Activated CD8-positive, alpha-beta memory T cell treated with anti-CD3 and anti-CD28 coated beads for 1 hour (primary cell): ENCODE measurements at places on chromosomes 4 and X.

DNA sequence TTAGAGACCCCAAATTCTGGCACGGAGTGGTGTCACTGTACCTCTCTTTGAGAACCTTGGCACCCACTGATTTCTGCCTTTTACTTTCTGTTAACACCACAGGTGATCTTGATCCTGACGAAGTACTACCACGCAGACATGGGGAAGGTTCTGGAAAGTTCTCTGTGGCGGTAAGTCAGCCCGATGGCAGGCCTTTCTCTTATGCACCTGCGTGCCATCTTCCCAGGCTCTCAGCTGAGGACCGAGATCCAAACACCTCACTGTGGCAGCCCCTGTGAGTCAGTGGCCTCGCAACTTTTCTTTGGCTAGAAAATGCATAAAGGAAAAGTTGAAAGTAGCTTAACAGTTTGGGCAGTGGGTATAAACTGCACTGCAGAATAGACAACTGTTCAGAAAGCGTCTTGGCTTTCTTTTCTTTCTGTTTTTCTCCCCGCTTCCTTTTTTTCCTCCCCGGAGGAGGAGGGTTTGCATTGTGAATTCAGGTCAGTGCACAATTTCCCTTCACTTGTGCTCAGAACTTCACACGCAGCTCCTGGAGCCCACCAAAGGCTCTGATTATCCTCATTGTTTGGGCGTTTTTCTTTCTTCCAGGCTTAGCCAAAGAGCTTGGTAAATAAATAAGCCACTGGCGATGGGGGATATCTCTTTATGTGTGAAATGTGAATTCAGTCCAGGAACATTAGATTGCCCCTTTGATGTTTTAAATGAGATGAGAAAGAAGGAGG is 38.4 kb downstream of the PSAPL1 start:
- no peak for DNase-seq

DNA sequence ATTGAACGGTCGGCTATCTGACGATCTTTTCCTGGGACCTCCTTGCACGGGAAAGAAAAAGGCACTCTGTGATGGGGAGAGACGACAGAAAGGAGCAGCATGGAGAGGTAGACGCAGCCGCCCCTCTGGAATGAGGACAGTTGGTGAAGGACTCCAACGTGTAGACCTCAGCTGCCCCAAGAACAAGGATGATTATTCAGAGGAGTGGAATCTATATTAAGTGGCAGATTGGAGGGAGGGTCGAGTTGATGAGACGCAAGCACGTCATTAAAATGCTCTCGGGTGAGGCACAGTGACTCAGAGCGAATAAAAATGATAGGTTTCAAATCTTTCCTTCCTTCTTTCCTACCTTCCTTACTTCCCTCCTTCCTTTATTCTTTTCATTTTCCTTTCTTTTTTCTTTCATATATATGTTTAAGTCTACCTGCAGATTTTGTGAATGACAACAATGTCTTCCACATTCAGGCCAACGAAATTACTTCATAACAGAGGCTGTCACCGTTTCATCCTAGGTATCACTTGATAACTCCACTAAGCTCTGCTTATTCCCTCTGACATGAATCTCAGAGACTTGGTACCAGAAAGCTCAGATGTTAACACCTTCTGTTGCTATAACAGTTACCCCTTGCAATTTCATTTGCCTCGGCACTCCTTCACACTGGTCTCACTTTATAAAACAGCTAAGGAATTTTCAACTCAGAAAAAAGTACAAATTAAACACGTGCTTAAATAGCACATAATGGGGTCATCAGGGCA is 110.0 kb upstream of the PPARGC1A start:
- DNase-seq: no peak

DNA sequence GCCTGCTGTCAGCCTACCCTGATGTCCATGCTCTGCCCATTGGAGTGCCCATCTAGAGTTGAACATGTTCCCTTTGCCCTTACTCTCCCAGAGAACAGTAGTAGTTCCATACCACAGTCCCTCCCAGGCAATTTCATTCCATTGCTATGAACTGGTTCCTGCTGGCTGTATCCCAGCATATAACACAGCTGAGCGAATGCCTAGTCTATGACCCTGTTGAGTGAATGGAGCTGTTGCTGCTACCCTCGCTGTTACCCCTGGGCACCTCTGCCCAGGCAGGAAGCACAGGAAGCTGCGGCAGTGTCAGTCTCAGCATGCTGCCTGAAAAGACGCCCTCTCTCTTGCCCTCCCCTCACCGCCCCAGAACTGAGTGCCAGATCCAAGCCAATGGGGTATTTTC is 73.3 kb downstream of the SOX3 start:
- DNase-seq: no peak

- no peak for DNase-seq
Observed at GRCh38 chr4:114226968-114227760, 247.7 kb upstream of the ARSJ start.

- DNase-seq: no peak
Observed at GRCh38 chr4:105357258-105357980, 116.4 kb downstream of the PPA2 start.

DNA sequence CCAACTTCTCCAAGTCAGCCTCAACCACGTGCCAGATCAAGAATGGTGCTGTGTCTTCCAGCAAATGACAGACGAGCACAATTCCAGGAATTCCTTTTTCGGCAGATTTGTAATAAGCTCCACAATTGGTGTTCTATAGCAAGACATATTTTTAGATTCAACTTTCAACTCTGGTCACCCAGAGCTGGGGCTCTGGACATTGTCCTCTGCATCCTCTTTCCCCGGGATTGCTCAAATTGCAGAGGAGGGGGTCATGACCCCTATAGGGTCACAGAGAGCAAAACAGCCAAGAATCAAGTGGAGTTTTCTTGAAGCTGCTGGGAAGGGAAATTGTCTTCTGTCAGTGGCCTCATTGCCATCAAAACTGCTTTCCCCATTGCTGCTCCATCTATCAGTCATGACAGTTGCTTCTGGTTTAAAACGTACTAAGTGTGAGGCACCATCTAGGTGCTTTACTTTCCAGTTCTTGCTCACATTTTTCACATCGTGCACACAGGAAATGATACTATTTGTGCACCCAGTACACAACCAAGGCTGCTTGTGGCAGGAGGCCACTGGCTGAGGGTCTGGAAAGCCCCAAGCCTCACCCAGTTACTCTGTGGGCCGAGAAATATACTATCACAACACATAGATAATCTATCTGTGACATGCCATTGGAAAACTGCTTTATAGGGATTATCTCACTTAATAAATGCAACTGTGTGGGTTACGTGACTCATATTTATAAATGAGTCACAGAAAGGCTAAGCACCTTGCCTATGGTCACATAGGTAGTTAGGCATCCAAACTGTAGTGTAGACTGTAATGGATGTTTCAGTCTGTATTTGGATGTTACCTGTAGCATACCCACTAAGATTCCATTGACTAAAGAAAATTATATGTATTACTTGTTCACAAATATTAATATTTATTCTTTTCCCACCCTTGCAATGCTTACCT is 91.7 kb upstream of the PHOX2B start:
- DNase-seq: no peak

GRCh38 chr4:44772340-44772739 is 46.0 kb upstream of the GNPDA2 start:
- no peak for DNase-seq

GRCh38 chr4:182704077-182704476 is 213.1 kb downstream of the DCTD start:
- DNase-seq: no peak
